ENCODE measurements at places on chromosomes 5 and 9.
A peak's percentile ranks its signal among the peaks of the same experiment; 100 is the strongest.

- DNase-seq: no peak
Observed at GRCh38 chr5:53133020-53133419, 23.5 kb upstream of the MOCS2 start.

DNA sequence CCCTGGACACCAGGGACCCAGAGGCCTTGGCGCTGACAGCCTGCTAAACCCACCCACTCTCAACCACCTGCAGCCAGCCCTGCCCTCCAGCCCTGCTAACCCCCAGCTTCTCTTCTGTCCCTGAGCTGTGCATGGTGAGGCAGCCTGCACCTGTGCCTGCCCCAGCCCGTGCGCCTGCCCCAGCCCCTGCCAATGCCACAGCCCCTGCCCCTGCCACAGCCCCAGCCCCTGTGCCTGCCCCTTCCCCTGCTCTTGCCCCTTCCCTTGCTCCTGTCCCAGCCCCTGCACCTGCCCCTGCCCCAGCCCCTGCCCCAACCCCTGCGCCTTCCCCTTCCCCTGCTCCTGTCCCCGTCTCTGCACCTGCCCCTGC is 43.3 kb upstream of the IRX4 start:
- no peak for DNase-seq

DNA sequence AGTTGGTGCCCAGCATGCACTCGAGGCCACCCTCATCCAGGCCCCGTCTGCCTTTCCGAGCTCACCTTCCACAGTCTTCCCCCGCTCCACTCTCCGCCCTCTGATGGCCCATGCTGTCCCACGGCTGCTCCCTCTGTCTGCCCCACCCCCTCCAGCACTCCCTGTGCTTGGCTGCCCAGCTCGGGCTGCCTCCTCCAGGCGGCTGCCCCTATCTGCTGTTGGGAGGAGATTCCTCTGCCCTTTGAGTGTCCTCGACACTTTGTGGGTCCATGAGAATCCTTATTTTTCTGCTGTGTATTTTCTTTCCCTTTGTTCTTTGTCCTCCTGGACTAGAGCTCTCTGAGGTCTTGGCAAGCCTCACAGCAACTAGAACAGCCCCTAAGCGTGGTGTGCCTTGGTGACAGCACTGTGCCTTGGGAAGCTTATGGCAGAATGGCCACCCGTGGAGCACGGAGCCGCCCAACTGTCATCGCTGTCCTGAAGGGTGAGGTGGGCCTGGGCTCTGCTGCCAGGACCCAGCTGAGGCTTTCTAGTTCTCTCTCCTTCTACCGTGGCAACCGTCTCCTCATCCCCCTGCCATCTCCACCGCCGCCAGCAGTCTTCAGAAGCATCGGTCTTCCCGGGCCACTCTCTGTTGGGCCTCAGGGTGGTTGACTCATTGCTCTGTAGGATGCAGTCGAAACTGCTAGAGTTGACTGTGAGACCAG is 5.2 kb downstream of the NTMT1 start:
- DNase-seq: peak; percentile 55

- DNase-seq: no peak
Observed at GRCh38 chr5:103620851-103621547, 58.4 kb upstream of the NUDT12 start.

All from fibroblast of skin of scalp (primary cell).